ENCODE measurements at places on chromosomes 16 and 17.

DNA sequence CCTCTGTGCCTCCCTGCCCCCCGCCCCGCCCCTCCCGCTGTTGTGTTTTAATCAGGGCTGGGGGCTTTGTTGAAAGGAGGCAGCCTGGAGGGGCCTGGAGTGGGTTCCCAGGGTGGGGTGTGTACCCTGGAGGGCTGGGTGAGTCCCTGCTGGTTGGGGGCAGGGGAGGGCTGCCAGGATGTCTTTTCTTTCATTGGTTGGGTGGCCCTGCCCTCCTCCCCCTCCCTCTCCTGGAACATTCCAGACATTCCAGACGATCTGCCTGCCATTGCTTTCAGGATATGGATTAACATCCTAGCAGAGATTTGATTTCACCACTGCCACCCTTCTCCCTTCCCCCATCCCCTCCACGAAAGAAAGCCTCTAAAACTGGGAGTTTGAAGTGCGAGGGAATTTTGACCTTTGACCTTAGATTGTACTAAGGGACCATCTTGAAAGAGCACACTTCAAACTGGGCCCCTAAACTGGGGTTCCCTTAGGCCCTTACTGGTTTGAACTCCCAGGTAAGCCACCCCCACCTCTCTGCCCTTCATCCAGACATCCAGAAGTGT is 25.3 kb downstream of the IGF2BP1 start:
- peak; percentile 67 for DNase-seq

- no peak for DNase-seq
These were observed 148.9 kb downstream of the CMIP start for GRCh38 chr16:81593481-81593880.

GRCh38 chr16:28163699-28164098 is 48.1 kb downstream of the XPO6 start:
- DNase-seq: no peak

DNA sequence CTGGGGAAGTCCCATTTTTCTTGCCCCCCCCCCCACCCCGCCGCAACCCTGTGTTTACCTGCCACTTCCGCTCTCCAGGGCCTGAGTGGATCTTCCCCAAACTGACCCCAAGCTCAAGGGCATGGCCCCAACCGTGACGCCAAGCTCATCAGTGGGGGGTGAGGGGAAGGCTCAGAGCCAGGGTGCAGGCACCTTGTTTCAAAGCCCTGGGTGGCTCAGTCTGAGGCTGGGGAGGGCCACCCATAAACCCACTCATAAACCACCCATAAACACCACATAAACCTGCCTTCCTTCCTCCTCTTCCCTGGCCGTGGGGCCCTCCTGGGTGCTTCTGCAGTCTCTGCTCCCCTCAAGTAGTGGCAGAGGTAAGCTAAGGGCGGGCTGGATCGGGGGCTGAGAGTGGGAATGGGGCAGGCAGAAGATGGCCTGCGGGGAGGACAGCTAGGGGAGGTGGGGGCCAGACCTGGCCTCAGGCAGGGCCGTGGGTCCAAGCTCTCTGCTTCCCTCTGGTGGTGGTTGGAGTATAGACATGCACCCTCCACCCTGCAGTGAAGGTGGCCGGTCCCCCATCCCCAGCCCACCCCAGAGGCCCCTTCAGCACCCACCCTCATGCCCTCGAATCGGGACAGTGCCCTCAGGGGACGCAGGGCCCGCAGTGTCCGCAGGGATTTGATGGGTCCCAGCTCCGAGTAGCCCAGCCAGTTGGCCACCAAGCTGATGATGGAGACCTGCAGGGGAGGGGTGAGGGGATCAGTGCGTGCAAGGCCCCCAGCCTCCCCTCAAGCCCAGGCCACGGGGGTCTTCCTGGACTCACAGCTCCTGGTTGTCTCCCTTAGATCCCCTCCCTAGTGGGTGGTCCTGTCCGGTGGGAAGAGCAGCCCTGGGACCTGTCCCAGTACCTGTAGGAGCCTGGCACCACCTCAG is 14.6 kb upstream of the CD79B start:
- peak; percentile 84 for DNase-seq

- peak; percentile 91 for DNase-seq
These were observed 3.6 kb downstream of the CBX8 start for GRCh38 chr17:79792984-79793923.

- no peak for DNase-seq
These were observed 21.0 kb downstream of the RAB11FIP4 start for GRCh38 chr17:31412511-31412910.

DNA sequence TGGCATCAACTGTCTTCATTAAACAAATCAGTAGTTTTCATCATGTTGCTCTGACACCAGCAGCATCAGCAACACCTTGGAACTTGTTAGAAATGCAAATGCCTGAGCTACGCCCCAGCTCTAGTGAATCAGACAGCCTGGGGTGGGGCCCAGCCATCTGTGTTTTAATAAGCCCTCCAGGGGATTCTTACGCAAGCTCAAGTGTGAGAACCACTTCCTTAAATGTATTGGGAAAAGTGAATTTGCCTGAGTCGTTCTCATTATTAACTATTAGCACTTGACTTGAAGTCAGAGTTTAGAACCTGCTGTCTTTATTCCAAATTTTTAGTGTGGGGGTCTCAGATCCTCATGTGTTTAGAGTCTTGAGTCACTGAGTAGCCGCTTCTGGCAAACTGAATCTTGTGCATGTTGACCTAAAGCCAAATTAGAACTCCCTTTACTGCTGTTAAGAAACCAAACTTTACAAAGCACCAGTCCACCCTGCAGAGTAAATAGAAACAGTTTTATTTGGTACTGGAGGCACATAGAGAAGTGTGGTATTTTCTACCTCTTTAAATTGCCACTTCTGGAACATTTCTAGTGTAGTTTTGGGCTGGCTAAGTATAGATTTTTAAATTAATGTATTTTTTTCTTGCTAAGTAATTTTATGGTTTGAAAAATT is 137.4 kb upstream of the COX10 start:
- no peak for DNase-seq

DNA sequence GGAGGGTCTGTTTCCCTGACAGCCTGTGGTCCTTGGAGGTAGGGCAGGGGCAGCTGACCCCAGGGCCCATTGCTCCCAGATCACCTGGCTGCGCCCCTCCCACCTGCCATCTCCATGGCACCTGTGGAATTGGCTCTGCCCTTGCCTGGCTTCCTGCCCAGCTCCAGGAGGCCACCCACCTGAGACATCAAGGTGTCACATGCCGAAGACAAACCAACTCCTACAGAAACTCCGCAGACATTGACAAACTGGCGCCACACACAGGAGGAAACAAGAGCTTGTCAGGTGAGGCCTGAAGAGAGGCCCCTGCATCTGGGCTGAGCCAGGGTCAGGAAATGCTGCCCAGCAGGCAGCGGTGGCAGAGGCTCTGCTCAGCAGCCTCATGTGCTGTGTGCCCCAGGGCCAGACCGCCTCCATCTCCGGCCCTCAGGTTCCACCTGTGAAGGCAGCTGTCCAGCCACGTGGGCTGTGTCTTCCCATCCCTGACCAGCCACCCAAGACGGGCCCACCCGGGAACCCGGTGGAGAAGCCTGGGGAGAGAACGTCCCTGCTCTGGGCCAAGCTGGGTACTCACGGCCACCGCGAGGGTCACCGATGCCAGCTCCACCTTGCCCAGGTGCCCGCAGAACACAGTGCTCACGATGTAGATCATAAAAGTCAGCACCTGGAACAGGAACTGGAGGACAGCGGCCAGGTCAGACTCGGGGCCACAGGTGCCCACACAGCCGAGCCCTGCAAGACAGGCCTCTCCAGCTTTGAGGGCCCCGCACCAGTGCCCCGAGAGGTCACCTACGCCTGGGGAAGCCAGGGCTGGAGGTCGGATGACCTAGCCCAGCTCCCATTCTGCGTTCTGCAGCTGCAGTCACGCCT is 1.6 kb downstream of the SLC47A2 start:
- no peak for DNase-seq

GRCh38 chr16:4570688-4571321 is 14.7 kb downstream of the C16orf96 start:
- no peak for DNase-seq

DNA sequence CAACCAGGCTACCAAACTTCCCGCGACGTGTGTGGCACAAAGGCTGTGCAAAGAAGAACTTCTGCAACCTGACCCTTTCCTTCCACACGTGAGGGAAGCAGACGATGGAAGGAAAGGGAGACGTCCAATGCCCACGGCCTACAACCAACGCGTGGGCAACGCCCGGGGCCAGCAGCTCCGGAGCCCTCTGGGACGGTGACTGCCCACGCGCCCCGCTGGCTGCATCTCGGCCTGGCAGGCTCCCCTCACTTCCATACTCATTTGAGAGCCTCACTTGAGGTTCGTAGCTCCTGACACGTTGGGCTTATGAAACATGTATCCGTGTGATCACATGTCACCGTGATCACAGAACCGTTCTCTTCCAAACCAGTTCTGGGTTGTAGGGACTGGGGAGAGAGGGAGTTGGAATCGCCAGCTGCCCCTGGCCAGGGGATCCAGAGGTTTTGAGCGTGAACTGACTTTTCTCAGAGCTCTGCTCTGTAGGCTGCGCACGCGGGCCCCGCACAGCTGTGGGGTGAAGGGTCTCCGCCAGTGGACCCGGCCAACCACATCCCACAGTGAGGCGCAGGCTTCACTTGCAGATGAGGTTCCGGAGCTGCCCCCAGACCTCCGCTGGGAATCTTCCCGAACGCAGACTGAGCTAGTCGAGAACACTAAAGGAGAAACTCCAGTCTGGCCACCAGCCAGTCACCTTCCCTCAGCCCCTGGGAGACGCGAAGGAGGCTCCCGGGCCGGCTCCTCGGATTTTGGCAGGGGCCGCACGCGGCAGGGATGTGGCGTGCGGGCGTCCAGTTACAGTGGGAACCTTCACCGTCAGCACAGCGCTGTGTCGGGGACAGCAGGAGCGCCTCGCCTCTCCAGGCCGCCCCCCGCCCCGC is 1.0 kb downstream of the LMF1 start:
- DNase-seq: peak; percentile 74

GRCh38 chr17:49741009-49741691 is 22.8 kb downstream of the FAM117A start:
- peak; percentile 51 for DNase-seq

DNA sequence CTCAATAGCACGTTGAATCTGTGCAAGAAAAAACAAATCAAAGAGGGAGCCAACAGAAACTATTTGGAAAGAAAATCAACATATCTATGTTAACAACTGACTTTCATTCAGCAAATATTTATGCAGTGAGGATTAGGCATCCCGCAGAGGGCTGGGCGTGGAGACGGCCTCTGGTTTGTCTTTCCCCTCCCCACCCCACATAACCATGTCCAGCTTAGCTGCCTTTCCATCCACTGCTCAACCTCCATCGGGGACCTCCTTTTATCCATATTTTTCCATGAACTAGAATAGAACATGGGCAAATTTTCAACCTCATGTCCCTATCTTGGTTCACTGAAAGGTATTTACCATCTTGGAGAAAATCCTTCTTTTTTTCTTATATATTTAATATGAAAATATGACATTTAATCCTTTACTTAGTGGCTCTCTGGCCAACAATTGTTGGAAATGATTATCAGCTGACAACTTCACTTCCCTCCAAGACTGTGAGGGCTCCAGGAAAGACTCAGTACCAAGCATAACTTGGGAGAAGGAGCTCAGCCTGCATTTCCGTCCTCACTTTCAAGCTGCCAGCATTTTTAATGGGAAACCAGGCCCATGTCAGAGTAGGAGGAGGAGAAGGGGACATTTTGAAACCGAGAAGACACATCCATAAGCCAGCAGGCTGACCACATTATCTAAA is 462.6 kb upstream of the MAF start:
- DNase-seq: peak; percentile 15

GRCh38 chr16:30773826-30774225 is 11.7 kb downstream of the RNF40 start:
- DNase-seq: no peak

- no peak for DNase-seq
These were observed 3.8 kb upstream of the CRYM start for GRCh38 chr16:21281698-21282389.

DNA sequence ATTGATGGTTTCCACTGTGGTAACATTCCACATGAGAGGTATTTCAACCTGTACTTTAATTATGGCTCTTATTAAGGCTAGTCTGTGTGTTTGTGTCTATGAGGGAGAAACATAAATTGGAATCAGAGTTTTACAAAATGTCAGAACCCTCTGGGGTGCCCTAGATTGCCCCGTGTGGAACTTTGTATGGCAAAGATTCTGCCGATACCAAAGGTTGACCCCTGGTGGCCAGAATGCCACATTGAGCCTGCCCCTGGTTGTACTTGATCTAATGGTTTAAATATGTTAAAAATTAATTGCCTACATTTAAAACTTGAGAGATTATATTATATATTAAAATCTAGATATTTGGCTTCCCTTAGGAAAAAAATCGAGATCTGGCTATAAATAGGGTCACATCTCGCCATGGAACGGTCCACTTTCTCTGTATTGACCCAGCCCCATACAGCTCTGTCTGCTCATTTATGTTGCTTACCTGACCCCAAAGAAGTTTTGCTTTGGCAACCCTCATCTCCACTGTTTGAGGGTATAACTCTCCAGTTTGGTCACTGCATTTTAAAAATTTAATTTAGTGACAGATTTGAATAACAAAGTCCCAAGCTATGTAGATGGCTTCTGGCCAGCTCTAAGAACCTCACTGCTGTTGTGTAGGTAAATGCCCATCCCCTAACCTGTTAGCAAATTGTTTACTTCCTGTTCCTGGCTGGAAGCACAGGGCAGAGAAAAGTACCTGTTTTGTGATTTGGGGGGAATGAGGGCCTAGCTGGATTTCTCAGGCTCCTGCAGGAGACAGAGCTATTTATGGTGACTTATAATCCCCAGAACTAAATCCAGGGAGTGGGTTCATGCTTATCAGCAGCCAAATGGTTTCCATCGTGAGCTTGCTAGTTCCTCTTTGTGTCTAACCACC is 95.0 kb downstream of the PLCG2 start:
- peak; percentile 72 for DNase-seq

GRCh38 chr16:47045023-47045422 is 71.5 kb upstream of the DNAJA2 start:
- no peak for DNase-seq

DNA sequence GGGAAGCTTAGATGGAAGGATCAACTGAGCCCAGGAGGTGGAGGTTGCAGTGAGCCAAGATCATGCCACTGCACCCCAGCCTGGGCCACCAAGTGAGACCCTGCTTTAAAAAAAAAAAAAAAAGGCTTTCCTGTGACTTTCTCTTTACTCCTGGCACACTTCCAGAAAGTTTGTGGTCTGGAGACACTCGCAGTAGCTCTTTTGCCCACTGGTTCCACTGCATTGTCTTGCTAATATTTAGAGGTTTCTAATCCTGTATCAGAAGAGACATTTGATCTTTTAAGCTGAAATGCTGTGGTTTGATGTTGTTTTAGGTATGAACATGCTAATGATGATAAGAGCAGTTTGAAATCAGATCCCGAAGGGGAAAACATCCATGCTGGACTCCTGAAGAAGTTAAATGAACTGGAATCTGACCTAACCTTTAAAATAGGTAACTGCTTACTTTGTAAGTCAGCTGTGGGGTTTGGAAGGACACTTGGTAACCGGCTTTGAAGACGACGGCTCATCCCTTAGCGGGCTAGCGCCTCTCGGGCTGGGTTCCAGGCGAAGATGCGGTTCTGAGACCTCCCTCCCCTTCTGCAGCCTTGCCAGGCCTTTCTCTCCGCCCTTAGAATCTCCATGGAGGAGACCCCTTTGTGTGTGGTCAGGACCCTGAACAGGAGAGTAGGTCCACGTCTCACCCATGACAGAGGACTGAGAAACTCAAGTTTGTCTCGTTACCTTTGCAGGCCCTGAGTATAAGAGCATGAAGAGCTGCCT is 23.1 kb downstream of the NTAN1 start:
- DNase-seq: no peak
